ENCODE measurements at places on chromosomes 12 and 14.

- no peak for DNase-seq
Measured at GRCh38 chr12:123410041-123410412, 26.1 kb downstream of the KMT5A start.

DNA sequence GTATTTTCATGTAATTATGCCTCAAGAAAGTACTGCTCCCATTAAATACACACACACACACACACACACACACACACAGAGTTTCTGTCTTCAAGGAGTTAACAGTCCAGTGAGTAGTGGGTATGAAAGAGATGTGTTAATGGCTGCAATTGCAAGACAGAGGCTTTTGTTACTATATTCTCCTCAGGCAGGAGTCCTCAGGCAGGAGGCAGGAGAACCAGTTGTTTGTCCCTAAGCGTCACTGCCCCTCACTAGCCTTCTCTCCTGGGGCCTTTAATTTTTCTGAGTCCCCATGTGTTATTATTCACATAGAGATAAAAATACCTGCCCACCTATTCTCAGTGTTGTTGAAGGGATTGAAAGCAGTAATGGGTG lies 31.2 kb downstream of the DAD1 start:
- no peak for DNase-seq

DNA sequence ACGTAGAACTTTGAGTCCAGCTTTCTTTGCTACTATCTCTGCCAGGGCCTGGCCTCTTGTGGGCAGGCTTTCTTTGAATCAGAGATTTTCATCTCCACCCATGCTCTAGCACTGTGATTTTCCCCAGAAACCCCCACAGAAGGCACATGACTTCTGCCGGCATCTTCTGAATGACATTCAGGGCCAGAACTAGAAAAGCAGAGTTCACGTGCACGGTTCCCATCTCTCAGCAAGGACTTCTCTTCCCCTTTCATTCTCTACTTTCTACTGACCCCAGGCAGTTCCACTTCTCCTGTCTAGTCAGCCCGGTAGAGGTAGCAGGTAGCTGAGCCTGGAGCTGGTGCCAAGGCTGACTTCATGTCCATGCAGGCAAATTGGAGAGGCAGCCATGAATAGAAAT lies 26.9 kb downstream of the BATF start:
- DNase-seq = no peak

DNA sequence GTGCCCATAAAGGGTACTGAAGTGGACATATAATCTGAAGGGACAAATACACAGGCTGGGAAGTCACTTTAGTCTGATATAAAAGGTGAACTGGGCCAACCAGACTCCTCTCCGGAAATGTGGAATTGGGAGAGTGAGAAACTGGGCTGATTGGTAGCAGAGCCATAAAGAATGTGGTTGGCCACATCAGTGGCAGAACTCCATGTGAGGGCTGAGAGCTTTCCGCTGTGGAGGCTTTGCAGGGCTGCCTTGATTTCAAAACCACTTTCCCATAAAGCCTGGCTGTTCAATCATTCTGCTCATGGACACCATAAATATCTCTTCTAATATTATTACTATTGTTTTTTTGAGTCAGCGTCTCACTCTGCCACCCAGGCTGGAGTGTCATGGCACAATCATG lies 220.3 kb downstream of the MON2 start:
- no peak for DNase-seq

- no peak for DNase-seq
Measured at GRCh38 chr14:69118305-69118704, 34.6 kb downstream of the DCAF5 start.

- DNase-seq = no peak
Measured at GRCh38 chr12:20852649-20853048, 42.1 kb downstream of the SLCO1B3 start.

- DNase-seq = peak; percentile 63
Measured at GRCh38 chr12:12890543-12891079, 751 bp upstream of the GPRC5A start.

DNA sequence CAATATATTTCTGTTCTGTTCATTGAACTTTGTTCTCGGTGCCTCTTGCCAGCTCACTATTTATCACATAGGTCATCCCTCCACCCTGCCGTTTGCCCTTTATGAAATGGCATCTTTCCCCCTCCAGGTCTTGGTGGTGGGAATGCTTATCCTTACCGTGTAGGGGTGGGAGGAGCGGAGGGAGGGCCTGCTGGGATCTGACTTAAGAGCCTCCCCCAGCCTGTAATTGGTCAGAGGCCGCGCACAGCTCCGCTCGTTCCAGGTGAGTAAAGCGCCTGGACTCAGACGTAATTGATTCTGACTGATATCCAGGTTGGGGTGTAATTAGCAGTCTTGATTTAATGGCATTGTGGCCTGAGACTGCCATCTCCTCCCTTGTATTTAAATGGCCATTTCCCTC lies 185.3 kb downstream of the TSPAN9 start:
- no peak for DNase-seq

DNA sequence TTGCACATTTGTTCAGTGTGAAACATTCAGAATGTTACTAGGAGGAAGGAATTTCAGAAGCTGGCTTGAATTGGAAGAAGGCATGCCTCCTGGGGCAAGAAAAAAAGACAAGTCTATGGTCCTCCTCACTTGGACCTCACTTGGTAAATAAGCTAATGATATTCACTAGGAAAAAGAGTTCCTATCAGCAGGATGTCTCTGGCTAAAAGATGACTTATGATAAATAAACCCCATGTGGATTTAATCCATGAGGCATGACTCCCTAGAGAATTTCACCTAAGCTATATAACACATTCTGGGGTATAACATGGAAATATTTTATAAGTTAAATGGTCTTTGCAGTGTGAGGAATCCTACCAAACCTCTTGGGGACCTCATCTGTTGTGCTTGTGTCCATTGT lies 199.9 kb downstream of the LRIG3 start:
- DNase-seq = no peak

DNA sequence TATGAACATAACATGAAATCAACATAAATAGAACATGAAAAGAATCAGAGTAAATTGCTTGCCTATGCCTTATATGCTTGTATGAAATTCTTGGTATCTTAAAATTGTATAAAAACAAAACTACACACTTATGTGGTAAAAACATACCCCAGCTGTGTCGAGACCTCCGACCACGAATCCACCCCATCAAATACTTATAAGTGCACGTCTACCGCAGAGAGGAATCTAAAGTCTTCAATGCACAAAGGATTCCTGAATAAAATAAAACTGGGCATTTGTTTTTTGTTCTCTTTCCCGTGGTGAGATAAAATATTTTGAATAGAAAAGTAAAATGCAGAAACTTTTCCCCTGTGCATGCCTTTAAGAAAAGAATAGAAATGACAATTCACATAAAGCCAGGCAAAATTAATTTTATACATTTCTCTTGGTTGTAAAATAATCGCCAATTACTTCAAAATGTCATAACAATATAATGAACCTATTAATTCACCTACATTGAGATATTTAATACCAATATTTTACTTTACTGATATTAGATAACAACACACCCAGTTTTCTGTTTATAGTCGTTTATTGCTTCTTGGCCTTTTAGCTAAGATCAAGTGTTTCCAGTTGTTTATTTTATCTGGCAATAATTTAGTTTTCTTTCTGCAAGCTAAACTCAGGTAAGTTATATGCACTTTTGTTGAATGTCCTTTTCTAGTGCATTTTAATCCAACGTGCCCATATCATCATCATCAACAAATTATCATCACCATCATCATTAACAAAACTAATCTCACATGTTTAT lies 1.0 kb downstream of the KLRK1 start:
- DNase-seq = no peak

DNA sequence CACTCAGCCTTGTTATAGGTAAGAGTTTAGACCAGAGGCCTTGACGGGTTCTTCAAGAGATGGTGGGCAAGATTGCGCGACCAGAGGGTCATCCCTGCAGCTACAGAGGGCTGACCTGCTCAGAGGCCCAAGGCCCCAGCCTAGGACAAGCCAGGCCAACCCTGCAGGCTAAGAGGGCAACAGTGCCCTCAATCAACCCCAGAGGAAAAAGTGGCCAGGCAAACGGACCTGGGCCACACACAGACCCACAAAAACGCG lies 1.3 kb downstream of the SSH1 start:
- no peak for DNase-seq

GRCh38 chr12:38682521-38682920 lies 222.9 kb downstream of the CPNE8 start:
- no peak for DNase-seq

GRCh38 chr14:24427537-24428508 lies 1.6 kb downstream of the CBLN3 start:
- no peak for DNase-seq

DNA sequence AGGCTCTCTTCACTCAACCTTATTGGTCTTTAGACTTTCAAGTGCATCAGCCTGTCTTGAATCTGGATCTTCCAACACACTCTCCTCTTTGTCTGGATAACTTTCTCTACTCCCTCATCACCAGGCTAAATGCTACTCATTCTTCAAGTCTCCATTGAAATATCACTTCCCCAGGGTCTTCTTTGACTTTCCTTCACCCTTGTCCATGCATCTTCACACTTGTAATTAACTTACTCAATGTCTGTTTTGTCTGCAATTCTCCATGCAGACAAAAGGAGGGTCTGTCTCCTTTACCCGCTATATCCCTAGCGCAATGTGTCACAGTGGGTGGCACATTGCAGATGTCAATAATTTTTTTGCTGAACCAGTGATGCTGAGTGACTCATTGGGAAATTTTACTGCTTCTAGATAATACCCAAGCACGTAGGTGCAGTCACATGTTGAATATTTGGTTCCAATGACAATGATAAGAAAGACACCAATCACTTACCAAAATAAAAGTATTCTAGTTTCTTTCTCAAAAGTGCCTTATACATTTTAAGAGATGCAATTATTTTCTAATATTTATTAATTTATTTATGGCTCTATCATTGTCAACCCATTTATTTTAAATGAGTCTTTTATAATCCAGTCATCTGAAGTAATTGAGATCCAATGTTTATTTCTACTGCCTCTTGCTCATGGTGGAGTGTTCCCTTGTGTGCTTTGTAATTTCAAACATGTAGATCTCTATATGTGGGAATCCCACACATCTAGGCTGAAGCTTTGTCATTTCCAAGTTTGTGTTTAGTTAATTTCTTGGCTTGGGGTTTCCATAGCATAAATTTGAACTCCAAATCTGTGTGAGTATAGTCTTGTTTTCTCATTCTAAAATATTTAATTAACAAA lies 21.7 kb upstream of the RFC5 start:
- no peak for DNase-seq

DNA sequence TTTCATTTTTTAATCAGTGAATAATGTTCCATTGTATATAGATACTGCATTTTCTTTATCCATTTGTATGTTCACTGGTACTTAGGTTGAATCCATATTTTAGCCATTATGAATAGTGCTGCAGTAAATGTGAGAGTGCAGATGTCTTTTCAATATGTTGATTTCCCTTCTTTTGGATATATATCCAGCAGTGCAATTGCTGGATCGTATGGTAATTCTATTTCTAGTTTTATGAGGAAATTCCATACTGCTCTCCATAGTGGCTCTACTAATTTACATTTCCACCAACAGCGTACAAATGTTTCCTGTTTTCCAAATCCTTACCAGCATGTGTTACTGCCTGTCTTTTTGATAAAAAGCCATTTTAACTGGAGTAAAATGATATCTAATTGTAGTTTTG lies 288.5 kb upstream of the GARIN2 start:
- DNase-seq = no peak

DNA sequence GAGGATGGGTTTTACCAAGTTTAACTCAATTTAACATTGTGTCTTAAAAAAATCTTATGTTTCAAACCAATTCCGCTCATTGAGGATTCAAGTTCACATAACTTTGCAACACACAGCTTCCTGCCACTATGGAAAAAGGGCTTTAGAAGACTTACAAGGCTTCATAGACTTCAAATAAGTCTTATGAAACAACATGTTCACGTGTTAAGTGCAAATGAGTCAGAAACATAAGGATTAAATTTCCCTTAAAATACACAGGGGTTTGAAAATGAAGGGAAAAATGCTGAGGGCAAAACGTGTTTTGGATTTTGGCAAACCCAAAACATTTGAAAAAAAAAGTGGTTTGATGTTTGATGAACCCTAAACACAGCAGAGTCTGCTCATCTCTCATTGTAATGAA lies 364.8 kb downstream of the BMP4 start:
- no peak for DNase-seq

GRCh38 chr14:20905676-20906075 lies 14.5 kb downstream of the RNASE3 start:
- DNase-seq = no peak

DNA sequence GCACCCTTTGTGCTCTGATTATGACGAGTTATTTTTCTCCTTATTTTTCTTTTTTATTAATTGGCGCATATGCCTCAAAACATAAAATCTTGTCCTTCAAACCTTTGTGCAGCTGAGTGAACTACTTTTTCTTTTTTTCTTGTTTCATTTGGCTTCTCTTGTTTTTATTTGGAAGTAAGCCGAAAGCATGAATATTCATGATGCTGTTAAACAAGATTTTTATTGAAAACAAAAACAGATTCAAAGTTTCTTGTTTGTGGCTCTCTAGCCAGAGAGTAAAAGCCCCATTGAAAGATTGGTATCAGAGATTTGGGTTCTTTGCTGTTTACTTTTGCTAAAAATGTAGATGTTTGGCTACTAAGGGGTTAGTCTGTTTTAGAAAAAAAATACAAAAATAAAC lies 183.8 kb downstream of the TMEM132C start:
- DNase-seq = no peak

DNA sequence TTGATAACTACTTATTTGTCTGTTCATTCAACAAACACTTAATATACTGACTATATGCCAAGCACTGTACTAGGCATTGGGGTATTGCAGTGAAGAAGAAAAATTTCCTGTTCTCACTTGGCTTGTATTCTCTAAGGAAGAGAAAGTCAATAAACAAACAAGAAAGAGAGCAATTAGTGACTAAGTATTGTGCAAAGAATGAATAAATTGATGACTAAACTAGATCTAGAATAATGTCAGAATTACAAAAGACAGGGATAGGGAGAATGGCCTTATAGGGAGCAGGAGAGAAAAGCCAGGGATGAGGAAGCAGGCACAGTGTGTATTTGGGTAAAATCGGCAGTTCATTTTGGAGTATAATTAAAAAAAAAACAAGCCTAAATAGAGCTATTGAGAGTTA lies 4.2 kb upstream of the LIN7A start:
- DNase-seq = no peak

- DNase-seq = no peak
Measured at GRCh38 chr12:74285773-74286172, 251.9 kb upstream of the ATXN7L3B start.

DNA sequence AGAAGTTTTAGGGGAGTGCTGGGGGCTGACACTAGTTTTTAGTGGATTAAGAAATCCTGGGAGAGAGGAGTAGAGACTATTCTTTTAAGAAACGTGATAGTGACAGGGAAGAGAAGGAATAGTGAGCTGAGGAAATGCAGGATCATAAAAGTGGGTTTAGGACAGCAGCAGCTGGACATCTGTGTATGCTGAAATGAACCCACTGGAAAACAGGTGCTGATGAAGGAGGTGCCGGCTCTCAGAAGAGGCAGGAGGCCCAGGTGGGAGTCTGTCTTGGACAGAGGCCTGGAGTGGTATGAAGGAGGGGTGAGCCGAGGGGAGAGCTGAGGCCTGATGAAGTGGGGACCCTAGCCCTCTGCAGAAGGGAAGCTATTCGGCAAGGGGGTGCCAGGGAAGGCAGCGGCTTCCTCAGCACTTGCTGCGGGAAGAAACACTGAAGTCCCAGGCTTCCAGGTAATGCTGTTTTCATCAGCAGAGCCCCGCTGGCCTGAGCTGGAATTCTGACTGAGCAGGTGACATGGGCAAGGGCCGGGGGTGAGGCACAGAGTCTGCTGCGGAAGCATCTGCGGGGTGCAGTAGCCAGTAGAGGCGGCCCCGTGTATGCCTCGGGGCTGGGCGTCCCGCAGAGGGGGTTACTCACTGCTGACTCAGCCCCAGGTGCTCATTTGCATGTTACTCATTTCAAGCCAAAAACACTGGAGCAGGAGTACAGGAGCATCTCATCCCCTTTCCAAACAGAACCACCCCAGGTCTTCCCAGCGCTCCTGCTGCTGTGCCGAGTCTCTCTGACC lies 89.7 kb downstream of the TMCC3 start:
- DNase-seq = no peak

Measured in D341Med (cell line).